ENCODE measurements at places on chromosomes 5 and 9.

DNA sequence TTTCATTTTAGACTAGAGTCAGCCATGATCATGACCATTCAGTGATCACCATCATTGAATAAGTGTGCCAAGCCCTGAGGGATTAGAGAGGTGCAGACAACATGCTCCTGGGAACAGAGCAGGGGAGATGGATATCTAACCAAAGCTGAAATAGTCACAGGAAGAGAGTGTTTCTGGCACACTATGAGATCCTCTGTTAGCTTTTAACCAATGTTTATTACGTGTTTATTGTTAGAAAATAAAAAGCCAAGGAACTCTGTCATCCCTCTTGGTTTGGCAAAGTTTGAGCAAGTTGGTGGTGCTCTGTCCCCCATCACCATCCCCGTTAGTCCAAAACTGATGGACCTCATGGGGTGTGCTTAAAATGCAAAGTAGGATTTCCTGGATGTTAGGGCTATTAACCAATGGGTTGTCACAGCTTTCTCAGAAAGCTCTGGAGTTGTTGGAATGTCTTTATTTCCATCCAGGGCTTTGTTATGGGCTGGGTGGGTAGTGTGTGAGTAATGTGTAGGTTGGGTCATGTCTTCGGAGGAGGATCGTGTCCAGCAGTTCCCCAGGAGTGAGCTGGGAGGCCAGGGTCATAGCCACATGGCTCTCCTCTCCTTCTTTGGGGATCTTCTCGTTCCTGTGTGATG is 34.9 kb downstream of the SLC28A3 start:
- no peak for DNase-seq

DNA sequence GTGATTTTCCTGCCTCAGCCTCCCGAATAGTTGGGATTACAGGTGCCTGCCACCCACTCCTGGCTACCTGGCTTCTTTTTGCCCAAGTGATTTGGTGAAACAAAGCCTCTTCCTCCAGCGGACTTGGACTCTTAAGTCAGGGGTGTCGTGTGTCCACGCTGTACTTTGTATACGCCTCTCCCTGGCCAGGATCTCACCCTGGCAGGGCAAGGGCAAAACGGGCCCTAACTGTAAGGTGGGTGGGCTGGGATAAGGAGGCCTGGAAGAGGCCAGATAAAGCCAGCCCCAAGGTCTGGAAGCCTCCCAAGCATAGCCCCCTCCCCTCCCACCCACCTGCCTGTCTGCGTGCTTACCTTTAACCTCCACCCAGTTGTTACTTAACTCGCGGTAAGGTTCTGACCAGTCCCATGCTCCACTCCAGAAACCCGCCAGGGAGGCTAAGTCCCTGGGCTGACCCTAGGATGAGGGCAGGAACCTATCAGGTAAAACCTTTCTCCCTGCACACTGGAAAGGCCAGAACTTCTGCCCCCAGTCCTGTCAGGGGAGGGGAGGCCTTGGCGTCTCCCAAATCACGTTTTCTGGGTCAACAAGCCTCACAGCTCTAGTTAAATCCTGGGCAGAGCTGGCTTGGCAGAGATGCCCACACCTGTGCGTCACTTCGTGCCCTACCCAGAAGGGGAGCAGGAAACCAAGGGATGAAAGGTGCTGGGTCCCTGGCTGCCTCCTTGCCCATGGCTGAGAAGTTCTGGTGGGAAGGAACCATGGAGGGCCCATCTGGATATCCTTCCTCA is 8.4 kb downstream of the CDK9 start:
- DNase-seq, result no peak

DNA sequence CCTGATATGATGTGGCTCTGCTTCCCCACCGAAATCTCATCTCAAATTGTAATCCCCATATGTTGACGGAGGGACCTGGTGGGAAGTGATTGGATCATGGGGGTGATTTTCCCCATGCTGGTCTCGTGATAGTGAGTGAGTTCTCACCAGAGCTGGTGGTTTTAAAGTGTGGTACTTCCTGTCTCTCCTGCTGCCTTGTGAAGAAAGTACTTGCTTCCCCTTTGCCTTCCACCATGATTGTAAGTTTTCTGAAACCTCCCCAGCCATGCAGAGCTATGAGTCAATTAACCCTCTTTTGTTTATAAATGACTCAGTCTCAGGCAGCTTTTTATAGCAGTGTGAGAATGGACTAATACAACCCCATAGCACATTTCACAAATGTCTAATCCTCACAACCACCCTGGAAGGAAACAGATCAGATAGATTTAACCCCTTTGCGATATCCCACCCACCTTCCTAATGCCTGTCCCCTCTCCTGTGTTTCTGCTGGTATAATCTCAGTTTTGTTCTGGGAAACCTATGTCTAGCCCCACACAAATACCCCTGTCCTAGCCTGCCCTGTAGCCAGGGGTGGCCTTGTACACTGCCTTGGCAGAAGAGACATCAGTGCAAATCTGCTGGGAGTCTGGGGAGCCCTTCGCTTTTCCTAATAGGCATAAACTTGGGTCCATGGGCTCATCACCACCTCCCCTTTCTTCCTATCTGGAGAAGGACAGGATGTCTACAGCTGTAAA is 157.0 kb upstream of the RAI14 start:
- no peak for DNase-seq

DNA sequence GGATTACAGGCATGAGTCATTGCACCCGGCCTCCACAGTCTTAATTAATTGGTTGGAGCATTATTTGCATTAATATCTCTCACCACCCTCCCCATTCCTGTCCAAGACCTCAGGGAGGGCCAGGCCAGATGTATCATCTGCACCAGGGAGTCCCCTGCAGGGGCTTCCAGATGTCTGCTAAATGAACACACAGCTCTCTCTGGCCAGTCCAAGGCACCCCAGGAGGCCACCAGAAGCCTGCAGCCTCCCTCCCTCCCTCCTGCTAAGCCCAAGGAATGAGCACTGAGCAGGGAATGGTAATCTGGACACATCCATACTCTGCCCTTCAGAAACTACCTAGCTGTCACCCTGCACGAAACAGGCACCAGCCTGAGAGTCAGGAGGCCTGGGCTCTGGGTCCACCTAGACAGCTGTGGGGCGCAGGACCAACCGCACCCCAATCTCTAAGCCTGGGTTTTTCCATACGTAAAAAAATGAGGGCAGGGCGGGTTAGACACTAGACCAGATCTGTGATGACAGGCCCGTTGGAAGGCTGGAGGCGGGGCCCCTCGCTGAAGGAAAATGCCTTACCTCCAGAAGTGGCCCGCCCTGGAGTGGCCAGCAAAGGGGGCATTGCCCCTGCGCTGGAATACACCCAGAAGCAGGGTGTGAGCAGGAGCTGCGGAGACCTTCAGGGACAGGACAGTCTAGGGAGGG is 8.3 kb downstream of the CIZ1 start:
- DNase-seq, result no peak

GRCh38 chr9:126956917-126957686 is 42.5 kb downstream of the RALGPS1 start:
- DNase-seq, result no peak

- no peak for DNase-seq
Observed at GRCh38 chr9:36113999-36114398, 22.5 kb upstream of the GLIPR2 start.

GRCh38 chr5:121171834-121172233 is 679.8 kb upstream of the FTMT start:
- no peak for DNase-seq

GRCh38 chr9:87184956-87185642 is 237.8 kb upstream of the GAS1 start:
- no peak for DNase-seq

DNA sequence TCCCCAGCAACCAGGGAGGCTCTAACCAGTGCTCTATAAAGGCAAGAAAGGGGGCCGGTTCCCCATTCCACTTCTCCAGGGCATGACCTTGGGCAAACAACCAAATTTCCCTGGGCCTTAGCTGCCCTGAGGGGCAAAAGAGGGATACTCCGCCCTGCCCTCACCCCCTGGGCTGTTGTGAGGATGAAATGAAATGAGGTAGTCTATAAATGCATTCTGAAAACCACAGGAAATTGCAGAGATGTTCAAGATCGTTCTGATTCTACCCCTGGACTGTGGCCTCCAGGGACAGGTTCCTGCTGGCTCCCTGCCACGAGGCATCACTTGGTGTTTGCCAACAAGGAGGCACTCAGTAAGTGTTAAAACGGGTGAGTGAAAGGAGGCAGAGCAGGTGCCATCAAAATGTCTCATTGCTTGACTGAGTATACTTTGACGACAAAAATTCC is 5.7 kb downstream of the RAPGEF1 start:
- no peak for DNase-seq

DNA sequence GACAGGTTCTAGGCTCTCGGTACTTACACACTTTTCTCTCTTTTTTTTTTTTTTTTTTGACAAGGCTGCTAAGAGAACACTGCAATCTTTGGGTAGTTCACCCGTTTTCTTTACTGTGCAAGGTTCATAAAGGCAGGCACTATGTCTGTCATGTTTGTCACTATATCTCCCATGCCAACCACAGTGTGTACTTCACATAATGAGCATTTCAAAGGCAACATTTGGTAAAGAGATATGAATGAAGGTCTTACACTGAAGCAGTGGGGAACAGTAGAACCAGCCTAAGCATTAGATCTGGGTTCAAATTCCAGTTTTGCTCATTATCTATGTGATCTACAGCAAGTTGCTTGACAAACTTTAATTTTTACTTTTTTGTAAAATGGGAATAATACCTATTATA is 1.5 kb upstream of the HMGCR start:
- no peak for DNase-seq

DNA sequence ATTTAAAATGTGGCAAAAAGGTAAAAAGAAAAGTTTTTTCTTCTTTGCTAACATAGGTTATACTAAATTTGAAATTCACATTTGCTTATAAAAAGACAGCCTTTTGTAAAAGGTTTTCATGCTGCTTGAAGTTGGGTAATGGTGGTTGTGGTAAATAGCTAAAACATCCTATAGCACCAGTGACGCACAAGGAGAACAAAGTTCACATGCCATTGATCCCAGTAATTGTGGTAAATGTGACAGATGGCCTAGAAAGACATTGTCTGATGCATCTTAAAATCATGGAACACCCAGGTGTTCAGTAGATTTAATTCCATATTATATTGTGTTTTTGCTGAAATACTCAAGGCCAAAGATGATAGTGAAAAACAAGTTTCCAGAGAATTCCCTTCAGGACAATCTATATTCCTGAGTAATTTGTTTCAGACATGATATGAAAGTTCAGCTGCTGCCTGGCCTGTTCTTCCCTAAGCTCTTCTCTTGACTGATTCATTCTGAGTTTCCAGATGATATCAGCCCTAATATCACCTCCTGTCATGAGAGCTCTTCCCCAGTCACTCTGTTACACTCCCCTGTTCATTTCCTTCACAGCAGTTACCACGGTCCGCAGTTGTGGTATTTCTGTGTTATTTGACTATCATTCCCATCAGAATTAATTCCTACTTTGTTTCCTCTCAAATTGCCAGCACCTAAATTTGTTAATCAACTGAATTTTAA is 4.6 kb upstream of the FBXL17 start:
- DNase-seq, result no peak

DNA sequence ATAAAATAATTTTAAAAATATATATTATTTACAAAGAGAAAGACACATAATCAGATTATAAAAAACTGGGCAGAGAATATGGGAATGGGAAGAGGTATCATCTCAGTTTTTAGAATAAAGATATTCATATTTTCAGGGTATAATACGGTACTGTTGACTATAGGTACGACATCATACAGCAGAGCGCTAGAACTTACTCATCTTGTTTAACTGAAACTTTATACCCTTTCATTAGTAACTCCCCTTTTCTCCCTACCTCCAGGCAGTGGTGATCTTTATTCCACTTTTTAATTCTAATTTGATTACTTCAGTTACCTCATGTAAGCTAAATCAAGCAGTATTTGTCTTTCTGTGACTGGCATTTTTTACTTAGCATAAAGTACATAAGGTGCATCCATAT is 742.1 kb downstream of the MTRR start:
- no peak for DNase-seq

- DNase-seq, result no peak
Observed at GRCh38 chr5:17106521-17106920, 110.9 kb upstream of the BASP1 start.

DNA sequence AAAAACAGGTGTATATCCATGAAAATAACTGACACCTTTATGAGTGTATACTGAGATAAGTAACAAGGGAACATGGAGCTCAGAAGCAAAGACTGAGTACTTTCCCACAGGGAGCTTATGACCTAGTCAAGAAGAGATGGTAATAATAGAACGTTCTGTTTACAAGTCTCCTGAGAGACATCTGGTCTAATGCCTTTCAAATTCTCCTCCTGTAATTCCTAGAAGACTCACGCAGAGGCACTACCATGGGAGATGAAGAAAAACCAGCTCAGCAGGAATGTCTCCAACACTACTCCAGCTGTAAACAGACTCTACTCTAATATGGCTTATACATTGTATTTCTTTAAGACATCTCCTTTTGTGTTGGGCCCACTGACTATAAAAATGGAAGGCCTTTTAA is 503.6 kb upstream of the TUSC1 start:
- no peak for DNase-seq

DNA sequence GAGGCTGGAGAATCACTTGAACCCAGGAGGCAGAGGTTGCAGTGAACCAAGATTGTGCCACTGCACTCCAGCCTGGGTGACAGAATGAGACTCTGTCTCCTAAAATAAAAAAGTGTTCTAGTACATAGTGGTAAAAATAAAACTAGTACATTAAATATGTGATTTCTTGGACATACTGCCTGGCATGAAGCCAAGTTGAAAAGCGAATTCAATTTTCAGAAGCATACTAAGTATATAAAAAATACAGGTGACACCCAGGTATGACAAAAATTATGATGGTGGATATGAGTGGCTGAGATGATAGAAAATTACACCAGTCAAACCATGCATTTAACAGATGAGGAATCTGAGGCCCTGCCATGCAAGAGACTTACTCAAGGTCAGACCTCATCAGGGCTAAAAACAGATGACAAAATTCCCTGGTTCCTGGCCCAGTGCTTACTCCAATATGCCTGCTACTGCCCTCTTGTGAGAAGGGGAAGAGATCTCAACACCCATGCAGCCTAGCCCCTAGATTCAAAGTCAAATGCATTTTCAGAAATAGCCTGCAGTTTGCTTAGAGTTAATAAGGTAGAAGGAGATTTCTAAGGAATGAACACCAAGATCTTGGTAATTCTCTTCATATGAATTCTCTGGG is 46.6 kb upstream of the GNPDA1 start:
- no peak for DNase-seq

DNA sequence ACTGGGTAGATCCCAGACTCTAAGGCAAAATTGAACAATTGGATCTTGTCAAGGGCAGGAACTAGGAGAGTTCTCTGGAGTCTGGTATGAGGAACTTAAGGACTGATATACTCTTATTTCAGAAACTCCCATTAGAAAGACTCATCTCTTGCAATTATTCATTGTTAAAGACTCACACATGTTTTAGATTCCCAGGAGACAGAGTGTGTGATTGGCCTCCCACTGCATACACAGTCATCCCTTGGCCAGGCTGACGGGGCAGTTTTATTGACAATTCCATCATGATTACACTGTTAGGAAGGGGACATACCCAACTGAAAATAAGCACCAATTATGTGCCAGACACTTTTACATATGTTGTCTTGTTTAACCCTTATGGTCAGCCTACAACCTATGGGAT is 347.2 kb downstream of the DMAC1 start:
- no peak for DNase-seq

GRCh38 chr9:98532574-98532973 is 176.2 kb downstream of the GABBR2 start:
- no peak for DNase-seq

- DNase-seq, result no peak
Observed at GRCh38 chr5:67647772-67648171, 451.2 kb upstream of the CD180 start.

- DNase-seq, result no peak
Observed at GRCh38 chr9:11469745-11470144, 856.9 kb upstream of the PTPRD start.

GRCh38 chr5:134005417-134006061 is 764 bp upstream of the VDAC1 start:
- DNase-seq, result no peak

All from esophagus squamous epithelium (tissue), 5 donors.